ENCODE measurements at places on chromosomes 1 and 21. TPM values are rescaled to one million over a fixed set of nuclear protein-coding genes. Genes with fewer than 3 reads are reported as not detected.

DNA sequence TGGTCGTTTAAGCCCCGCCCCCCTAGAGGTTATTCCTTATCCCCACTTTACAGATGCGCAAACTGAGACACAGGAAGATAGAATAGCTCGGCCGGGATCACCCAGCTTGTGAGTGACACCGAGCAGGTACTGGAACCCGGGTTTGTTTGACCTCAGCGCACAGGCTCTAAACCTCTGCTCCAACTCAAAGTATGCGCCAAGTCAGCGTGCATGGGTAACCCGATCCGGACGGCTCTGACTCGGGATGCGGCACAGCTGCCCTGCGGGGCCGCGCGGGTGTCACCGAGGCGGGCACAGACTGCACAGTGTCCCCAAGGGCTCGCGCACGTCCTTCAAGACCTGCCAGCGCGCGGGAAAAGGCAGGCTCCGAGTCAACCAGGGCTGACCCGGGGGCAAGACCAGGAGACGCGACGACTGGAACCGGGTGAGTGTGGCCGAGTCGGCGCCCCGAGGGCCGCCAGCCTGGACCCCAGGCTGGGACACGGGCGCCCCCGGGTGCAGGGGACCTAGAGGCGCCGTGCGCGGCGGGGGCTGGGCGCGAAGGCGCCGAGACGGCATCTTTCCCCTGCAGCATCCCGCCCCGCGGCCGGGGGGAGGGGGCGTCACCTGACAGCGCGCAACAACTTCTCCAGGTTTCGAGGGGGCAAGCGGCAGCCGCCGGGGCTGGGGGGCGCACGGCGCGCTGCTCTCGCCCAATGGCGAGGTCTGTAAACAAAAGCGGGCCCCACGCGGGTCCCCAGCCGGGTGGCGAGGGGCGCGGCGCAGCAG, 101.9 kb upstream of the SOD1 start:
- DNase-seq, result peak; percentile 42
- peak overlapping the region; percentile 78 for H3K4me3 ChIP-seq
- H3K27me3 ChIP-seq, result peaks cover 2% of the 10 kb centered on the region
- no peak overlapping the region for H3K27ac ChIP-seq

The PLA2G2C gene
- not detected for total RNA-seq

The SLC9C2 gene
- 0.98 TPM for total RNA-seq

DNA sequence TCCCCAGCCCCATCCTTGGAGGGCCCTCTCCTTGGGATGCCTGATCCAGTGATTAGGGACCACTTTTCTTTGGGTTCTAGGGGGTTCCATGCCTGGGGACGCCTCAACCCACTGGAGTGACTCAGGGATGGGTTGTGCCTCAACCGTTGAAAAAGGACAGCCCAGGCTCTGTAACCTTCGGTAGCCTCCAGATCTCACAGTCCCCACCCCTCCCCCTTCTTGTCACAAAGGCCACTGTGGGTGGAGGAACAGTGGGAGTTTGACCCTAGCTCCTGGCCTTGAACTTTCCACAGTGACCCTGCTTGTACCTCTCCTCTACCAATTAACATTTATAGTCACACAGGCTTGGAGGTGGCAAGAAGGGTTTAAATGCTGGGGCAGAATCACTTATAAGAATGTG, 2.6 kb upstream of the RORC start:
- no peak overlapping the region for H3K4me3 ChIP-seq
- H3K27ac ChIP-seq, result no peak overlapping the region
- peaks cover 8% of the 10 kb centered on the region for H3K4me1 ChIP-seq
- no peak for DNase-seq

DNA sequence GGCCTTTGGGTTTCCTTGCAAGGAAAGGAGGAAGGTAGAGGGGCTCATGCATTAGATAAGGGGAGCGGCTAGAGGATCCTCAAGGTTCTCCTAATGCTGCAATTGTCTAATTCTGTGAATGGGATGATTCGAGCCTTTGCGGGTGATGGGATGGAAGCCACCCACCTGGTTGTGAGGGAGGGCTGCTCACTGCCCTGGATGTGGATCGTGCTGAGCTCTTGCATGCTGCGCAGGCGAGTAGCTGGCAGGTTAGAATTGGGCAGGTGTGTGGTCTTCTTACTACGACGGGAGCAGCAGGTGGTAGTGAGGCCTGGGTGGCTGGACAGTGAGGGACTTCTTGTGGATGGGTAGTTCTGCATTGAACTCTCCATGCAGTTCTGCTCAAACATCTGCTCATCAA, 21.2 kb downstream of the DDX20 start:
- no peak overlapping the region for H3K27ac ChIP-seq
- H3K4me1 ChIP-seq, result peaks cover 2% of the 10 kb centered on the region
- no peak for DNase-seq
- no peak overlapping the region for H3K4me3 ChIP-seq
- no peaks in the 10 kb centered on the region for H3K36me3 ChIP-seq

- DNase-seq, result no peak
- no peak overlapping the region for H3K4me3 ChIP-seq
- no peaks in the 10 kb centered on the region for H3K27me3 ChIP-seq
- no peak overlapping the region for H3K27ac ChIP-seq
- no peaks in the 10 kb centered on the region for H3K36me3 ChIP-seq
Measured at GRCh38 chr1:203713125-203713524, 51.9 kb upstream of the LAX1 start.

The SLAMF6 gene
- total RNA-seq, result not detected

GRCh38 chr1:244801246-244801645, 34.2 kb upstream of the COX20 start:
- no peaks in the 10 kb centered on the region for H3K36me3 ChIP-seq
- H3K27me3 ChIP-seq, result no peaks in the 10 kb centered on the region
- H3K27ac ChIP-seq, result no peak overlapping the region
- H3K4me3 ChIP-seq, result no peak overlapping the region
- no peaks in the 10 kb centered on the region for H3K4me1 ChIP-seq
- peak; percentile 30 for DNase-seq

- H3K27ac ChIP-seq, result no peak overlapping the region
- no peaks in the 10 kb centered on the region for H3K36me3 ChIP-seq
- no peak overlapping the region for H3K4me3 ChIP-seq
- peaks cover 14% of the 10 kb centered on the region for H3K4me1 ChIP-seq
- no peak for DNase-seq
Measured at GRCh38 chr1:10791105-10791951, 5.1 kb downstream of the CASZ1 start.

- no peaks in the 10 kb centered on the region for H3K36me3 ChIP-seq
- H3K4me3 ChIP-seq, result no peak overlapping the region
- H3K27me3 ChIP-seq, result no peaks in the 10 kb centered on the region
- H3K4me1 ChIP-seq, result no peaks in the 10 kb centered on the region
- no peak overlapping the region for H3K27ac ChIP-seq
Measured at GRCh38 chr21:33375101-33375644, 28.0 kb upstream of the IFNGR2 start.

DNA sequence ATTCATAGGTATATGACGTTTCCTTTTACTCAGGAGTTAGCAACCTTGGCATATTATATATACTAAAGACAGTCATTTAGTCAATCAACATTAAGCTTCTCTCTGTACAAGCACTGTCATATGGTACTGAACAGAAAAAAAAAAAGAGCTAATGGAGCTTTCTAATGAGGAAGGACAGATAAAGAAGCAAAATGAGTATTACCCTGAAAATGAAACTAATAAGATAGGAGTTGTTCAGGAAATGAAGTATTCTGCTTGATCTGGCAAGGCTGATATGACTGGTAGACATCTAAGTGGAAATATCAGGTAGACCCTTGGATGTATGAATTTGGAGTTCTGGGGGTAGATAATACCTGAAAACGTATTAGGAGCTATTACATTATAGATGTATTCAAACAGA, 4.3 kb upstream of the IKBKE start:
- H3K4me3 ChIP-seq, result no peak overlapping the region
- DNase-seq, result no peak
- H3K36me3 ChIP-seq, result peaks cover 4% of the 10 kb centered on the region
- H3K4me1 ChIP-seq, result no peaks in the 10 kb centered on the region
- H3K27ac ChIP-seq, result no peak overlapping the region

DNA sequence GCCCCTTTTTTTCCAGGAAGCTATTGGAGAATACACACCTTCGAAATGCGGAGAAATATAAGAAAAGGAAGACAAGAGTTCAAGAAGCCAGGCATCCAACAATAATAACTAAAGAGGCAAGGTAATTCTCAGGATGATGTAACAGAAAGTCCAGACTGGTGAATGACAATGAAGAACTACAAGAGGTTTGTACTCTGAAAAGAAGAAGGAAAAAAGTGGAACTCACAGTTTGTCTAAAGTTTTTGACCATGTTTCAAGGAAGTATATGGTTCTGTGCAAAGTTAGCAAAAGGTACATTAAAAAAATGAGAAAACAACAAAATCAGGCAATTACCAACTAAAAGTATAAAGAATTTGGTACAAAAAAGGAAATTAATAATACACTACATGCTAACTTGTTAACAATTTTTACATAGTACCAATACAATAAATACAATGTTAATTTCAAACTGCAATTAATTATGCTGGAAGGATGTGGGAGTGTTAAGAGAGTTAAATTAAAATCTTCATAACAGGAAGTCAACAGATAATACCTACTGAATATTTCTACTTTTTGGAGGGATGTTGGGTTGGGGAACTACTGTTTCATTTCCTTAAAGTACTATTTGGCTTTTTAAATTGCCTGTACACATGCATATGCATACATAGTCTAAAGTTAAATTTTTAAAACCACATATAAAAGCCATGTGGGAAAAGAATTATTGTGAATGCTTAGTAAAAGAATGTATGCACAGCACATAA, 12.9 kb upstream of the CD55 start:
- H3K27me3 ChIP-seq, result no peaks in the 10 kb centered on the region
- H3K4me3 ChIP-seq, result no peak overlapping the region
- DNase-seq, result no peak
- no peaks in the 10 kb centered on the region for H3K4me1 ChIP-seq
- H3K36me3 ChIP-seq, result no peaks in the 10 kb centered on the region

DNA sequence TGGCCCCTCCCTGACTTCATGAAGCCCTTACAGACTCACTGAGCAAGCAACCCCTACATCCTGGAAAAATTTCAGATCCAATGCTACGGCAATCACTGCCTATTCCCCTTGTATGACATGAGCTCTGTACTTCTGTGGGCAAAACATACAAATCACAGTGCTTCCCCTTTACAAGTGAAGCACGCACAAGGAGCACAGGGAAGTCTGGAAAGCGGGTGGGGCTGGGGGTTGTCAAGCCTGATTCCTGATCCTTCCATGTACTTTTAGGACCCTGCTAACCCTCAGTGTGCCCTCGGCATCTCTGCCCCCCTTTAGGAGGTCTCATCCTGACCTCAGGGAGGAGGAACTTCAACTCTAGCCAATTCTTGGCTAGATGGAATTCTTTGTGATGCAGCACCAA, 405.7 kb upstream of the POU3F1 start:
- peaks cover 11% of the 10 kb centered on the region for H3K4me1 ChIP-seq
- H3K4me3 ChIP-seq, result no peak overlapping the region
- no peak for DNase-seq

The LIN28A gene
- total RNA-seq, result 97.3 TPM

The AADACL4 gene
- total RNA-seq, result not detected

- H3K4me1 ChIP-seq, result peaks cover 22% of the 10 kb centered on the region
- H3K27ac ChIP-seq, result peak overlapping the region; percentile 93
- peaks cover 11% of the 10 kb centered on the region for H3K36me3 ChIP-seq
- H3K27me3 ChIP-seq, result peaks cover 7% of the 10 kb centered on the region
Measured at GRCh38 chr1:220529521-220530020, 1.6 kb downstream of the MARK1 start.

GRCh38 chr1:54499360-54500106, 48.5 kb upstream of the ACOT11 start:
- H3K27me3 ChIP-seq, result peaks cover 6% of the 10 kb centered on the region
- H3K4me3 ChIP-seq, result peak overlapping the region; percentile 77
- peaks cover 18% of the 10 kb centered on the region for H3K4me1 ChIP-seq
- peak; percentile 69 for DNase-seq

GRCh38 chr1:107683191-107683657, 281.8 kb downstream of the VAV3 start:
- no peaks in the 10 kb centered on the region for H3K27me3 ChIP-seq
- H3K4me1 ChIP-seq, result no peaks in the 10 kb centered on the region
- H3K27ac ChIP-seq, result no peak overlapping the region
- H3K4me3 ChIP-seq, result no peak overlapping the region

The SOX13 gene
- total RNA-seq, result 2.2 TPM

The CFAP298 gene
- 124 TPM for total RNA-seq

GRCh38 chr1:233442026-233442780, 114.7 kb downstream of the MAP3K21 start:
- peaks cover 5% of the 10 kb centered on the region for H3K36me3 ChIP-seq
- H3K4me1 ChIP-seq, result no peaks in the 10 kb centered on the region
- H3K27me3 ChIP-seq, result peaks cover 6% of the 10 kb centered on the region
- no peak overlapping the region for H3K4me3 ChIP-seq
- no peak for DNase-seq

The DIO1 gene
- not detected for total RNA-seq

DNA sequence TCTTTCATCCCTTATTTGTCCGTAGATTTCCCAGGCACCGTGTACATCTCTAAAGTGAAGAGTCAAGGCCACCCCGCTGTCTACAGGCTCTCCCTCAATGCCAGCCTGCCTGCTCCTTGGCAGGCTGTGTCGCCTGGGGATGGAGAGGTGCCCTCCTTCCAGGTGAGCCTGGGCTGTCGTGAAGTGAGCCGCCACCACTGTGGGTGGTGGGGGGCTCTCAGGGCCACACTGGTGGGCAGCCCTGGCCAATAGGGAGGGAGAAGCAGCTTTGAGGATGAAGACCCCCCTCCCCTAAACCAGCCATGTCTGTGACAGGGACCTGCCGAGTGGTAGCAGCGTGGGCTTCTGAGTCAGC, 46.2 kb downstream of the DISP3 start:
- no peak overlapping the region for H3K27ac ChIP-seq
- no peak overlapping the region for H3K4me3 ChIP-seq
- DNase-seq, result no peak
- peaks cover 12% of the 10 kb centered on the region for H3K27me3 ChIP-seq

- no peaks in the 10 kb centered on the region for H3K27me3 ChIP-seq
- DNase-seq, result no peak
- H3K4me1 ChIP-seq, result peaks cover 10% of the 10 kb centered on the region
- H3K27ac ChIP-seq, result no peak overlapping the region
Measured at GRCh38 chr1:46081619-46082018, 50.8 kb downstream of the PIK3R3 start.

The MRPL37 gene
- total RNA-seq, result 50.9 TPM

DNA sequence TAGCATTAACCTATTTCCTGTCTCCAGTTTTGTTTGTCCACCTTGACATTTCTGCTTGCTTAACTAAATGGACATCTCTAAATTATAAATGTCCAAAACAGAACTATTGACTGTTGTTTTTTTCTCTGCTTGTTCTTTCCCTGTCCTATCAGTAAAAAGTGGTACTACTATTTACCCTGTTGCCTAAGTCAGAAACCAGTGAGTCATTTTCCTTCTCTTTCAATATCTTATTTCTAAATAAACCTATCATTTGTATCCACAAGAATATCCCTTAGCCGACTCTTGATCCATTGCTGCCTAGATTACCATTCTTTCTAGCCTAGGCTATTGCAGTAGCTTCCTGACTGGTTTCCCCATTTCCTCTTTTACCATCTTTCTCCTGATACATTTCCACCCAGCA, 22.5 kb downstream of the MIER1 start:
- no peak for DNase-seq
- no peak overlapping the region for H3K27ac ChIP-seq
- no peak overlapping the region for H3K4me3 ChIP-seq
- no peaks in the 10 kb centered on the region for H3K36me3 ChIP-seq
- no peaks in the 10 kb centered on the region for H3K4me1 ChIP-seq

The RHD gene
- not detected for total RNA-seq

- no peak overlapping the region for H3K27ac ChIP-seq
- H3K4me1 ChIP-seq, result peaks cover 7% of the 10 kb centered on the region
- no peak for DNase-seq
- peaks cover 7% of the 10 kb centered on the region for H3K27me3 ChIP-seq
- no peak overlapping the region for H3K4me3 ChIP-seq
Measured at GRCh38 chr21:42055425-42055824, 15.7 kb upstream of the UMODL1 start.

GRCh38 chr1:67724928-67725560, 40.0 kb downstream of the GADD45A start:
- H3K4me3 ChIP-seq, result no peak overlapping the region
- H3K36me3 ChIP-seq, result no peaks in the 10 kb centered on the region
- no peak for DNase-seq
- no peak overlapping the region for H3K27ac ChIP-seq
